Panc1 (cell line): ENCODE measurements at places on chromosomes 6 and 20.
A peak's percentile ranks its signal among the peaks of the same experiment; 100 is the strongest.

DNA sequence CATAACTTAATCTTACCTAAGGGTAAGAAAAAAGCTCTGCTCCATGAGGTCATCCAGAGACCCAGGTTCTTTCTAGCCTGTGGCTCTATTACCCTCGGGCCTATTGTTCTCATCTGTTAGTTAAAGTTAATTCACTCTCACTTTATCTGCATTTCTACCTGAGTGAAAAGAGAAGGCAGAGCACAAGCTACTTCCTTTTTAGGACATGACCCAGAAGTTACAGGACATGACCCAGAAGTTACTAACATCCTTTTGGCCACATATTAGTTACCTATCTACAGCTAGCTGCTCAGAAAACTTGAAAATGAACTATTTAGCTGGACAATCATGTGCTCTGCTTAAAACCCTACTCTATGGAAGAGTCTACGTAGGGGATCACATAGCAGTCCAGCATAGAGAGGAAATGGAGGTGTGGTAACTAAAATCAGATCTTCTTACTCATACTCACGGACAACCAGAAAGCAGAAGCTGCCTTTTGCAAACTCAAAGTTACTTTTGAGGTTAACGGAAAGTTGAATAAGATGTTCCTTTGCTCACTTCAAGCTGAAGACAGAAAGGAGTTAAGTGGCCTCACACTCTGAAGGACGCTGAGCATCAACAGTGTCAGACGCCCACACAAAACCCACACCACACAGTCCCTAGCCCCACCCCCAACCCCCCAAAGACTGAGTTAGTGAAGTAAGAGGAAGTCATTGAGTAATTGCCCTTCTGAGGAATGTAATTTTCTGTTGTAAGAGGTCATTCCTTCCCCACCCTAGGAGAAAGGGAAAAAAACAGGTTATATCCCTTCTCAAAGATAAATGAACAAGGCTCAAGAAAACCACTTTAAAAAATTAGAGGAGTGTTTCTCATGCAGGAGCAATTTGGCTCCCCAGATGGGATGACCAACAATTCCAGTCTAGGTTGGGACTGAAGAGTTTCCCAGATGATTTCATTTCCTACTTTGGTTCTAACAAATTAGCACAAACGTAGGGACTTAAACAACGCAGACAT is 45.9 kb upstream of the TAB2 start:
- DNase-seq, result no peak

- DNase-seq, result no peak
These were observed 139.1 kb downstream of the SLC24A3 start for GRCh38 chr20:19351542-19351941.

GRCh38 chr6:133092771-133093170 is 148.4 kb upstream of the EYA4 start:
- DNase-seq, result no peak

DNA sequence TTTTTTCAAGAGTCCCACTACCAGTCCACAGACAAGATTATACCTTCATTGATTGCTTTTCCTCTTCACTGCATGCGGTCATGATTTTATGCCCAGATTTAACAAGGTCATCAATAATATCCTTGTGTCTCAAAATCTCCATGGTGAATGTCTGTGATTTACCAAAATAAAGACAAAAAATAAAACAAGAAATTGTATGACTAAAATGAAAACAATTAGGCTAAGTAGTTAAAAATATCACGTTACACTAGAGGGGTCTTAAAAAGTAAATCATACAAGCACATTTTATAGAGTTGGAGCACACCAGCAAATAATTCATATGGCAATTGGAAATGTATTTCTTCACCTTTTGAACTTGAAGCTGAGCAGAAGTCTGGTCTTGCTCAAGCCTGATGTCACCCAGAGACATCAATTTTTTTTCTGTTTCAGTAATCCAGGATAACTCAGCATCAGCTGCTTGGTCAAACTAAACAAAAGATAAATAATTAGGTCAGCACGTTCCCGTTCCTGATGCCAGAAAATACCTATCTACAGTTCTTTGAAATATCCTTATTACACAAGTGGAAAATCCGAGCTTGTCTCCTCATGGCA is 125.4 kb downstream of the DST start:
- no peak for DNase-seq

DNA sequence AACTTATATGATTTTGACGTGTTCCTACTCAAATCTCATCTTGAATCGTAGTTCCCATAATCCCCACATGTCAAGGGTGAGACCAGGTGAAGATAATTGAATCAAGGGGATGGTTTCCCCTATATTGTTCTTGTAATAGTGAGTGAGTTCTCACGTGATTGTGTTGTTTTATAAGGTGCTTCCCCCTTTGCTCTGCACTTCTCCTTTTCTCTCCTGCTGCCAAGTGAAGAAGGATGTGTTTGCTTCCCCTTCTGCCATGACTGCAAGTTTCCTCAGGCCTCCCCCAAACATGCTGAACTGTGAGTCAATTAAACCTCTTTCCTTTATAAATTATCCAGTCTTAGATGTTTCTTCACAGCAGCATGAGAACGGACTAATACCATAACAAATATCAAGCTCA is 83.2 kb downstream of the MANEA start:
- DNase-seq, result no peak

DNA sequence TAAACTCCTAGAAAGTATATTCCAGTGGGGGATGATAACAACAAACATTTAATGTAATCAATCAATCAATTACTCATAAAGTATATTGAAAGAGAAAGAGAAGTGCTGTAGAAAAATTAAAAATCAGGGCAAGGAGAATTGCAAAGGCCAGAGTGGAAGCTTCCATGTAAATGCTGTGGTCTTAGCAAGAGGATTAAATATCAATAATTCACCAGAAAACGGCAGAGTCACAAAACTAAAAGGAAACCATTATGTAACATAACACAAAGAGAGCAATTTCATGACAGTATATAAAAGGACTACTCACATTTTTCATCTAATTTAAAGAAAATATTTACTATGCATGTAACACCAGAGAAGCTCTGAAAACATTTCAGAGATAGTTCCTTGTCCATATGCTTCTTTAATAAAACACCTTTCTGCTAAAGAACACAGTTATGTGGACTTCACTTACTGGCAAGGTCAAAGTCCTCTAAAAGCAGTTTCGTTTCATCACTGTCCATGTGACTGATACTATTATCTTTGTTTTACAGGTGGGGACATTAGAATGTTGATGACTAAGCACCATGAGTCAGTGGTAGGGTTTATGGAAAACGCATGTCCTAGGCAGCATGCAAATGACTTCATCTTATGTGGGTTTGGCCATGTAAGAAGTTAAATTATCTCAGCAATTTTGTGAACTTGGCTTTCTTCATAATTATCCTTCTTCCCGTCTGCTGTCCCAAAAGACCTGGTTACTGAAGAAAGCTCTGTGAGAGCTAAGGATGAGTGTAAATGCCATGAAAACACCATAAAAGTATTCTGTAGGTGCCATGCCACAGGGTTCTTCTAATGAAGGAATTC is 185.8 kb upstream of the TENT5A start:
- peak; percentile 10 for DNase-seq

GRCh38 chr6:170523256-170524171 is 29.6 kb downstream of the PSMB1 start:
- no peak for DNase-seq

GRCh38 chr6:46312654-46313053 is 141.9 kb upstream of the ENPP5 start:
- no peak for DNase-seq

DNA sequence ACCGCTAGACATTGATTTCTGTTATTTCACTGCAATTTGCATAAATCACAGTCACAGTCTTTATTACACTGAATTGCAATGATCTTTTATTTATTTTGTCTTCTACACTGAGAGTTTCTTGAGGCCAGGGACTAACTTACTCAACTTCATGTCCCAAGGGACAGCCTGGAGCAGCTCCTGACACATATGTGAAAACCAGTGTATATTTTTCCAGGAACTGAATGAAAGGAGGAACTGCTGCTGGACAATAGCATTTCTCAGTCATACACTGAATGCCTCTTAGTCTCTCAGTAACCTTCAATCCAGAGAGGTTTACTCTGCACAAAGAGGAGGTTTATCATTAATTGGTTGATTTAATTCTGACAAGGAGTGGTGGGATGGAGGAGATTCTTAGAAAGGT is 5.9 kb downstream of the F13A1 start:
- no peak for DNase-seq

DNA sequence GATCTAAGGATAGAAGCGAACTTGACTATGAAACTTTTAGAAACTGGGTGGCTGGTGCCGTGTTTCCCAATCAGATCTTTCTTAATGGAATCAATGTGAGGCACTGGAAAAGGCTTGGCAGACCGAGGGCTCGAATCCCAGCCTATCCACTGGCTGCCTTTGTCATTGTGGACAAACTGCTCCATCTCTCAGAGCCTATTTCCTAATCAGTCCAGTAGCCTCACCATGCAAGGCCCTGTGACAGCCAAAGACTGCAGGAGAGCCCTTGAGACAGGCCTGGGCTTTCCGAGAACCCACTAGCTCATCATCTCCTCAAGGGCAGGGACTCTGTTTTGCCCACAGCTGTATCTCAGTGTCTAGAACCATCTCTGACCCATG is 43.4 kb downstream of the SPDEF start:
- DNase-seq, result no peak

DNA sequence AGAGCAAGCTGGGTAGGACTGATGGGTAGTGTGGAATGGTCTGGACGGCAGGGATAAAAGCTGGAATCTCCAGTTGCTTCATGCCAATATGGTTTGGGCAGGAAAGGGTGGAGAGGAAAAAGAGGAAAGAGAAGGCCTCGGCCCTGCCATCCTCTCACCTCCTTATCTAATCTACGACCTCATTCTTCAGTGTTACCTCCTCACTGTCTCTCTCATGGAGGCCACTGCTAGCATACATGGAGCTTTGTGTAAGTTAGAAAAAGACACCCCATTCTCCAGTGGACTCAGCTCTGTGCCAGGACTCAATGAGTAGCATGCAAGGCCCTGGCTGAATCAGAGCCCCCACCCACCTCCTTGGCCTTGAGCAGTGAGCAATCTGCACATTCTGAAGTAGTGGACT is 6.1 kb upstream of the ARID1B start:
- no peak for DNase-seq

DNA sequence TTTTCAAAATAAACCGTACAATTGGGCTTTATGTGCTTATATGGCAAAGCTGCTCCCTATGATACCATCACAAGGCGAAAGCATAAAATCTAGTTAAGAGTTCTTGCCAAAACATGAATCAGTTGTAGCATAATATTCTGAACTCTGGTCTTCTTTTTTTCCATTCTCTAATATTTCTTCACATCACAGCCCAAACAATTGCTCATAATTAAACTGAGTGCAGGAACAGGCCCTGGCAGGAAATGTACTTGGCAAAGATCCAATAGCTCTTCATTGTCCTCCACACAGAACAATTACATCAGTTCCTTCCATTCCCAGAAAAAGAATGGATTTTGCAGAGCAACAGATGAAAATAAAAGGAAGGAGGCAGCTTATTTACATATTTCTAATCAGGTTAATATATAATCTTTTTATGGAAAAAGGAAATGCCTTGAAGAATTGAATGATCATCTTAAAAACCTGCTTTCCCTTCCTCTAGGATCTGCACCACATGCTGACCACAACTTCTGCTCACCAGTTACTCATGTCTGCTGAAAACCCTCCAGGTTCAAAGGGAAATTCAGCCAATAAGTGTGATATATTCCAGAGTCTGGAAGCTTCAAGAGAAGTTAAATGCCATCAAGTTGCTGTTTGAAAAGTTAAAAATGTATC is 123.3 kb upstream of the COL21A1 start:
- DNase-seq, result peak; percentile 30

DNA sequence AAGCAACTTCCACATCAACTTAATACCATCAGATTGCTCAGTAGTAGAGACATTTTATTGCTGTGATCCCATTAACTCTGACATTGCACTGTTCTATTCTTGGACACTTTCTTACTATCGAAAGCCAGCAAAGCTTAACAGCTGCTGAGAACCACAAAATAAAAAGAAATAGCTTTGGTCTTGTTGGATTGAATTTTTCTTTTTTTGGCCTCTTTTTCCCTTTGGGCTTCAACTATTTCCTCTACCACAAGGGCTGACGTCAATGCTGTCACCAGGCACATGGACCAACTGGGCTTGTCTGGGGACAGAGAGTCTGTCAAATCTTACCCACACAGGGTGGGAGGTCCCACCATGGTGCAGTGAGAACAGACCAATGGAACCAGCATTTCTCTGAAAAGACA is 63.4 kb upstream of the ENPP5 start:
- DNase-seq, result no peak

DNA sequence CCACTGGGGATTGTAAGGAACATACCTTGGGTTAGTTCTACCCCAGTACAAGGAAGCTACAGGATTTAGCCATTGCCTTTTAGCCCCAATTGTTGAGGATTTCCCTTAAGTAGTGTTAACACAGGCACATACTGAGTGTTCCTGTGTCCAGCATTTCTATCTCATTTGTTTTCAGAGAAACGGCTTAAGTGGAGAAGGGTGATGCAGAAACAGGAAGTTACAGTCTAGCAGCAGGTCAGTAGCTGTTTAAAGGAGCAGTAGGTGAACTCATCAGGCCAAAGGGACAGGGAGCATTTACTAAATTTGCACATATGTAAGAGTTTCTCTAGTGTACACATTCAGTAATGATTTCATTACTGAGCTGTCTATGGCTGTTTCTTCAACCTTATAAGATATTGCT is 644.2 kb upstream of the GJE1 start:
- DNase-seq, result no peak

GRCh38 chr6:88494401-88495140 is 328.4 kb upstream of the CNR1 start:
- DNase-seq, result no peak

DNA sequence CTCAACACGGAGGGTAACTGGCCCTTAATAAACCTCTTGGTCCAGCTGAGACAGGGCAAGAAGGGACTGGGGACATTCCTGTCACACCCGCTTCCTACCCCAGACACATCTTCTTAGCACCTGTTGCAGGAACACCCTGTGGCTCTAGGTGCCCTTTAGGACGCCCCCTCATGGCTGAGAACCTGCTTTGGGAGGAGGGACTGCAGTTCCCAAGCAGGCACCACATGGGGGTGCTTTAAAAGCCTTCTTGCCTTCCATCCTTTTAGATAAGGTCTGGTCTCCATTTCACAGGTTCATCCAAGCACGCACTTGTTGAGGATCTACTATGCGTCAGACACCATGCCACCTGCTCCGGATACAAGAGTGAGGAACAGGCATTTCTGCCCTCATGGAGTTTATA is 26.6 kb downstream of the NSFL1C start:
- DNase-seq, result no peak

DNA sequence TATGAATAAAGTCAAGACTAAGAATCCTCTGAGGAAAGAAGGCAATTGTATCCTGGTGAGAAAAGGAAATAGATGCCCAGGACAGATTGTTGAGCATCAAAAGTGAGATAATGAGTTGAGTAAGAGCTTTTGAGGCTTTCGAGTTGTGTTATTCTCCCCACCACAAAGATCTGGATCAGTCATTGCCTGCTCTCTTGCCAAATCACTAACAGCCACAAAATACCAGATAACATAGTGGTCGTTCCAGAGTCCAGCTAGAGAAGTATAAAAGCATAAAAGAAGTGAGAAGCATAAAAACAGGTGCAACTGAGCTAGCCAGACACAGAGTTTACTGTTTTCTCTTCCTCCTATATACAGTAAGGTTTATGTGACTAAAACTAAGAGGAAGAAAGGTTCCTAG is 4.9 kb downstream of the SPINT4 start:
- DNase-seq, result no peak

- no peak for DNase-seq
These were observed 106.7 kb downstream of the GPX5 start for GRCh38 chr6:28632326-28632851.

GRCh38 chr6:41177287-41177686 is 14.4 kb upstream of the TREM2 start:
- no peak for DNase-seq

- no peak for DNase-seq
These were observed 110.7 kb downstream of the ADTRP start for GRCh38 chr6:11667876-11668275.
